ENCODE measurements at places on chromosomes 5 and 9. TPM values are rescaled to one million over a fixed set of nuclear protein-coding genes. Genes with fewer than 3 reads are reported as not detected.

UNC13B gene
- 30.6 TPM for total RNA-seq

GRCh38 chr5:178296066-178296465 lies 63.5 kb upstream of the PHYKPL start:
- no peak overlapping the region for H3K27ac ChIP-seq
- H3K27me3 ChIP-seq, result no peaks in the 10 kb centered on the region
- no peaks in the 10 kb centered on the region for H3K4me1 ChIP-seq
- H3K4me3 ChIP-seq, result no peak overlapping the region

DNA sequence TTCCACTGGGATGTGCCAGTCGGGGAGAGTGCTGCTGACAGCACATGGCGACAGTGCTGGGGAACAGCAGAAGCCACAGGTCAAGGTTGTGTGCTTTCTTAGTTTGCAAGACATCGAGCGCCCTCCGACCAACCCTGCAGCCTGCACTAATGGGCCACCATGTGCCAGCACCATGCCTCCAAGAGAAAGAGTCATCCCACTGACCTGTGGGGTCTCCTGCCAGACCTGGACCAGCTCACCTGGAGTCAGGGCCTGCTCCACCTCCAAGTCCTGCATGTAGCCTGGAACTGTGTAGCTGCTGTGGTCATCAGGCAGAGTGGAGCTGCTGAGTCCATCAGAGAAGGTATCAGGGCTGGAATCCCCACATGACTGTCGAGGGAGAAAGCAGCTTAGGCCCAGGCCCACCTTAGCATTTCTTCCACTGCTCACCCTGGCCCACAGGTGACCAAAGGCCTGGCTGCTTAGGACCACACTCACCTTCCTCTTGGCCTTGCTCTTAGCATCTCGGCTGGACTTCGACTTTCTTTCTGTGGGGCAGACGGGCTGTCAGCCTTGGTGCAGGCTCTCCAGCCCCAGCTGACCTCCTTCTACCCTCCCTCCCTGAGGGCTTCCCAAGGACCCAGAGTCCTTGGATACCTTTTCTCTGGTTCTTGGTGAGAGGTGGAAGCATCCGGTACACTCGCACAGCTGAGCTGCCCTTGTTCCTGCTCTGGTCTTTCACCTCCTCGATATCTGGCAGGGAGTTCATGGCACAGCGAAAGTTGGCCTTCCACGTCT lies 4.1 kb downstream of the IRF1 start:
- H3K27me3 ChIP-seq, result no peaks in the 10 kb centered on the region
- H3K36me3 ChIP-seq, result no peaks in the 10 kb centered on the region
- no peaks in the 10 kb centered on the region for H3K4me1 ChIP-seq
- DNase-seq, result no peak

CCDC183 gene
- total RNA-seq, result 0.58 TPM

DNAH5 gene
- total RNA-seq, result 0.57 TPM

- no peaks in the 10 kb centered on the region for H3K4me1 ChIP-seq
- H3K4me3 ChIP-seq, result no peak overlapping the region
- H3K36me3 ChIP-seq, result no peaks in the 10 kb centered on the region
- H3K27ac ChIP-seq, result no peak overlapping the region
- no peak for DNase-seq
- no peaks in the 10 kb centered on the region for H3K27me3 ChIP-seq
Measured at GRCh38 chr9:70472268-70473249, 58.1 kb upstream of the KLF9 start.

DNA sequence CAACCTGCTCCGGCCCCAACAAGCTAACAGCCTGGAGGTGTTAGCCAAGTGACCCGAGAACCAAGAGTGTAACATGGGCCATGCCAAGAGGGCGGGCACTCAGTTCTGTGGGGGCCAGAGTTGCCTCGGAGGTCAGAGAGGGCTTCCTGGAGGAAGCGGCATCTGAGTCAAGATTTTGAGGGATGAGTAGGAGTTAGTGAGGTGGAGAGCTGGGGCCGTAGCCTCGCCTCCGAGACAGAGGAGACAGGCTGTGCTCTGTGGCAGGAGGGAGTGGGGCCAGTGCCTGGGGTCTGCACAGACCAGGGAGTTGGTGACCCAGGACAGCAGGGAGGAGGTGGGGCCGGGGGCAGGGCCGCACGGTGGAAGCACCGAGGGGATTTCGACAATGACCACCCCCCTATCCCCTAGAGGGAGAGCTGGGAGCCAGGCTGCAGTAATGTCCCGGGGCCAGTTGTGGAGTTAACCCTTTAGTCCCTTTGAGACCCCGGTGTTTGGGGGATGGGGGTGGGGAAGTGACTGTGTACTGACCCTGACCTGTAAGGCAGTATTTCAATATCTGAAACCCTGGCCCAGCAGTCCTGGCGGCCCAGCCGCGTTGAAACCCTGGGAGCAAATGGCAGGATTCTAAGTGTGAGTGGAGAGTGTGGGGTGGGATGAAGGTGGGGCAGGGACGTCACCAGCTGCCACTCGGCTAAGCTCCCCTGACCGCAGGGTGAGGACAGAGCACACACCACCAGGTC lies 148.7 kb upstream of the COL5A1 start:
- H3K27me3 ChIP-seq, result no peaks in the 10 kb centered on the region
- no peaks in the 10 kb centered on the region for H3K4me1 ChIP-seq
- no peak overlapping the region for H3K4me3 ChIP-seq
- H3K27ac ChIP-seq, result no peak overlapping the region

TMC1 gene
- 0.62 TPM for total RNA-seq

DNA sequence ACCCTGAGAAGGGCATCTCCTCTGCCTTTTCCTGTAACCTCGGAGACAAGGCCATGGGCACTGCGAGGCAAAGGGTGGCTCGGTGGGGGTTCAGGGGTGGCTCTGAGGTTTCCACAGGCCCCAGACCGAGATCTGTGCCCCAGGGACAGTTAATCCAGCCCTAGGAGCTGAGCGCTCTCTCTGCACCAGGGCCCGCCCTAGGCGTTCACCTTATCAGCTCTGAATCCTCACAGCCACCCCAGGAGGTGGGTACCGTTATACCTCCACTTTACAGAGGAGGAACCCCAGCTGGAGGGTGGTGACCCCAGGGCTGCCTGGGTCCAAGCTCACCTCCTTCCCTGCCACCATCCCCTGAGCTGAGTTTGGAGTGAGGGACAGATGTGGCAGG lies 2.3 kb upstream of the ENG start:
- no peaks in the 10 kb centered on the region for H3K27me3 ChIP-seq
- no peak overlapping the region for H3K4me3 ChIP-seq
- H3K27ac ChIP-seq, result peak overlapping the region; percentile 45
- DNase-seq, result no peak
- no peaks in the 10 kb centered on the region for H3K4me1 ChIP-seq

Data from aorta (tissue), 5 donors.